NCI-H446 (cell line): ENCODE measurements at places on chromosomes 1 and 21.

DNA sequence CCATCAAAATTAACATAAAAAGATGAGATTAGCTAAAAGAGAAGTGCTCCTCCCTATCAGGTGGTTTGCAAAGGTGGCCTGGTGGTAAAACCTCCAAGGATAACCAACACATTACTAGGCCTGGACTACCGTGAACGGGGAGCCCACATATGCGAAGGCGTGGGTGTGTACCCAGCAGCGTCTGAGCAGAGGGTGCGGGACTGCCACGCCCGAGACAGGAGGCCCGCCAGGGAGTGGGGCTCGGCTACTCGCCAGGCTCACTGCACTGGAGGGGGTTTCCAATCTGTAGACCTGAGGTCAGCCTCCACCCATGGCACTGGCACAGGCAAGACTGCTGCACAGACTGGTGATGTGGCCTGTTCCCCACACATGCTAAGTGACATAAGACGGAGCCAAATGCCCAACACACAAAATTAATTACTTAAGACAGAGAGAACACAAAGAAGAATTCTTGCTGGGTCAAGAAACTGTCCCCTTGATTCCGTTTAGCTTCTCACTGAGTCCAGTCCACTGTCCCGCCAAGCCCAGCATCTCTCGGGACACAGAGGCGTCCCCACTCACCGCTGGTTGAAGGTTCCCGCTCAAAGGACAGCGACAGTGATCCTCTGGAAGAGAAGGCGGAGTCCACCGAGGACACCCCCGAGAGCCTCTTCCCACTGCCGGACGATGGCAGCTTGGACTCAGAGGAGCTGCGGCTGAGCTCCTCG lies 23.4 kb downstream of the RIPK4 start:
- DNase-seq = no peak

GRCh38 chr1:201418461-201418860 lies 3.1 kb downstream of the TNNI1 start:
- DNase-seq = no peak

GRCh38 chr1:41919764-41920397 lies 1.2 kb upstream of the HIVEP3 start:
- DNase-seq = no peak

DNA sequence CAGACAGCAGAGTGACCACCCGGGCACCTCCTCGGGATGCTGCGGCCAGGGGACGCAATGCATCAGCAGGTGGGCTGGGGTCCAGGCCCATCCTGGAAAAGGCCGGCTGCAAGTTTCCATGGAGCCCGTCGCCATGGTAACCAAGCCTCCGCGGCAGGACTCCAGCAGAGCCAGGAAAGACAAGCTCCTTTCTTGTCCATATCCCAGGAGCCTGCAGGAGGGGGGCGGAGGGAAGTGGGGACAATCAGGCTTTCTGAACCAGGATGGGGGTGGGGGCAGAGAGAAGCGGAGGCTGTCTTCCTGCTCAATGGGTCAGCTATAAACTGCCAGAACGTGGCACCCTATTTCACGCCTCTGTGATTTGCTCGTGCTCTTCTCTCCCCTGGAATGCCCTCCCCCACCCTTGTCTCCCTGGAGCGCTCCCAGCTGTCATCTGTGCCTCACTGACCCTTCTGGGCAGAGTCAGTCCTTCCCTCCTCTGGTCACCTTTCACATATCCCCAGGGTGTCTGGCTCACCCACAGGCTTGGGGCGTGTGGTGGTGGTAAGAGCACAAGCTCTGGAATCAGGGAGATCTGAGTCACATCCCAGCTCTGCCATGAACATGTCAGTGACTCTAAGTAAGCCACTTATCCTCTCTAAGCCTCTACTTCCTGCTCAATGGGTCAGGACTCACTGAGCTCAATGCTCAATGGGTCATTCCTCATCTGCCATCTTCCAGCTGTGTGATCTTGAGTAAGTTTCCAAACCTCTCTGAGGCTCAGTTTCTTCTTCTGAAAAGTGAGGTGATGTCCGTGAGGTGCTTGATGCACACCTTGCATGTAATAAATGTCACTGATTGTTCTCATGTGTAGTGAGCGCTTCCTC lies 58.9 kb upstream of the LAPTM5 start:
- DNase-seq = peak; percentile 39

DNA sequence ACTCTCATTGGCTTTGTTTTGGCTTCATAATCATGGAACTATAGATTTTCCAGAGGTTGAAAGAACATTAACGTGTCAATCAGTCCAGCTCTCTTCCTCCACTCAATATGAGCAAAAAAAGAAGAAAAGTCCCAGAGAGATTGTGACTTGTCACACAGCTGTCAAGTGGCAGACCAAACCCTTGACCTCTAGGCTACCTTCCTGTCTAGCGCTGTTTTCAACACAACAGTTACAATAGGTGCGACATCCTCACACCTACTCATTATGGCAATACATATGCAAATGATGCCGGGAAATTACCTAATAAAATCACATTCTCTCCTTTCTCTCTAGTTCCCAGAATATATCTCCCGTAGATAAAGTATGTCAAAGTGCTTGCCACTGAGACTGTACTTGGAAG lies 1.1 kb downstream of the WARS2 start:
- DNase-seq = no peak

- DNase-seq = no peak
Observed at GRCh38 chr1:20584890-20585289, 4.0 kb upstream of the CDA start.

- DNase-seq = no peak
Observed at GRCh38 chr21:25107708-25108107, 499.6 kb downstream of the MRPL39 start.

DNA sequence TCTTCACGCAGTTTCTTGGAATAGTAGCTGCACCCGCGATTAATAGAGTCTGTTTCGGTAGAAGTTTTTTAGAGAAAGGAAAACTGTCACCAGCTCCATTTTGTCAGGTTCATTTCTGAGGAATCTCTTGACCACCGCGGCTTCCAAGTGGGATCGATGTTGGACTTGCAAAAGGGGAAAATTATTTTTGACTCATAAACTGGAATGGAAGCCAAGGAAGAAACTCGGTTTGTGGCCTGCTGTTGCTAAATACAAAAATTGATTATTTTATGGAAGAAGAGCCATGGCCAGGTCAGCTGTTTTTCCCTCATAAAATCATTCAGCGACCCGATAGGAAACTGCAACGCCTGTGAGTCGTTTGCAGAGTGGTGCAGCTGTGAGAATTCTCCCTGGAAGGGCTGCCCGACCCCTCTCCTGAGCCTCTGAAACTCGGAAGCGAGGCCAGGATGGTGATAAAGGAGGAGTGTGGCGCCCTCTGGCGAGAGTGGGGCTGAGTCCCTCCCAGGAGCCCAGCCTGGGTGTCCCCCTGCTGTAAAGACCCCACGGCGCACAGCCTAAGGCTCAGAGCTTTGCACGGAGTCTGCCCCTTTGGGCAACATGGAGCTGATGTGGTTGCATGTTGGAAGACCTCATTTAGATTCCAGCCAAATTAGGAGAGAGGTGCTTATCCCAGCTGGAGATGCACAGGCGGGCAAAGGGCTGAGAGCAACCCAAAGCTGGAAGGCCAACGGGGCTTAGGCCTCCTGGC lies 83.6 kb upstream of the SLC25A33 start:
- peak; percentile 42 for DNase-seq

DNA sequence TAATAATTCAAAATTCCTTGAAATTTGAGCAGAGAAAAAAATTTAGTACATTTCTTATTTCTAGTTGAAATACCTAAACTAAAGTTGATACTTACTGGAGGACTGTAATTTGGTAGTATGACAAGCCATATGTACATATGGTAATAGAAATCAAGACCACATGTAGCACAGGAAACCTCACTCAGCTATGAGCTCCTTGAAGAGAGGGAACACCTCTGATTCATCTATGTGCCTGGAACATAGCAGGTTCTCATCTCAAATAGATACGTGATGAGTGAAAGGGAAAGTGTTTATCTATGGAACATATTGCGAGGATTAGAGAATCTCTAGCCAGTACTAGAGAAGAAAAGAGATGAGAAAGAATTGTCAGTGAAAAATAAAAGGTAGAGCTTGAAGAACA lies 47.9 kb upstream of the GNG4 start:
- DNase-seq = no peak

- DNase-seq = no peak
Observed at GRCh38 chr1:26023009-26023408, 1.4 kb downstream of the EXTL1 start.

DNA sequence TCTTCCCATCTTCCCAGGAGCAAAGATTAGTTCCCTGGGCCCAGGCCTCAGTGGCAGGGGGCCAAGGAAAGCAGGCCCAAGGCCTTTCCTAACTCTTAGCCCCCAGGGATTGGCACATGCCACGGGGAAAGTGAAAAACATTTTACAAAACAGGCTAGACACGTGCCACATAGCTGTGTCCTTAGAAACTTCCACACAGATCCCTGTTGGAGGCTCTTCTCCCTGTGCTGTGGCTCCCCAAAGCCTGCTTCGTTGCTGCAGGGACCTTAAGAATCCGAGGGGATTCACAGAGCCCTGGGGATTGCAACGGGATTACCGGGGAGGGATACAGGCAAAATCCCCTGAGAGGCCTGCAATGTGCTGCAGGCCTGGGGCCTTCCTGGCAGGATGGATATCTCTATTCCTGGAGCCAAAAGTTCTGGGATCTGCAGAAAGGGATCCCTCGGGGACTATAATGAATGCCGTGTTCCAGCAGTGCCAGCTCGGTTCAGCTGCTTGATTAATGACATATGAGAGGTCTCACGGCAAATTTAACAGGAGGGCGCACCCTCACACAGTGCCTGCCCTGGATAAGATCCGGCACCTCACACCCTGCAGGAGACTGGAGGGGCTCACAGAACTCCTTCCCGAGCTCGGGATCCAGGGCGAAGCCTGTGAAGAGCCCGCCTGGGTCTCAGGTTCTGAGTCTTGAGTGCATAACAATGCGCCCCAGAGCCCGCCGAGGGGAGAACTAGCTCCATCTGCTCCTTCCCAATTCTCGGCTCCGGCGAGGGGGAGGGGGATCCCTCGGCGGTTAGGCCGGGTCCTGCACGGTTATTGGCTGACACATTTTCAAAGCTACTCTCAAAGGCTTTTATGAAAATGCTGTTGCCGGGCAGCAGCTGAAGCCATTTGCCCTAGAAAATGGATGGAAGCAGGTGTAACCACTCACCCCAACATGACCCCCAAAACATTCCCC lies 15.3 kb upstream of the RGS8 start:
- peak; percentile 90 for DNase-seq

DNA sequence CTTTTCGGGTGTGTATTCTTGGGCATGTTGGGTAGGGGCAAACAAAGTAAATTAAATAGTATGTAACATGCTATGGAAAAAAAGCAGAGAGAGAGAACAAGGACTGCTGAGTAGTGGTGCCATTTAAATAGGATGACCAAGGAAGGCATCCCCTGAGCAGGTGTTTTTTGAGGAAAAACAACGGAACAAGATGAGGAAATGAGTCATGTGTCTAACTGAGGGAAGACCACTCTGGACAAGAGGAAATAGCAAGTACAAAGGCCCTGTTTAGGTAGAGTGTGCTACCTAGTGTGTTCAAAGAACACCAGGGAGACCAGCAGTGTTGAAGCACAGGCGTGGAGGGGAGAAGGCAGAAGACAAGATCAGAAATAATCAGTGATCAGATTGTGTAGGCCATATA lies 20.1 kb upstream of the GUCA2A start:
- DNase-seq = no peak

DNA sequence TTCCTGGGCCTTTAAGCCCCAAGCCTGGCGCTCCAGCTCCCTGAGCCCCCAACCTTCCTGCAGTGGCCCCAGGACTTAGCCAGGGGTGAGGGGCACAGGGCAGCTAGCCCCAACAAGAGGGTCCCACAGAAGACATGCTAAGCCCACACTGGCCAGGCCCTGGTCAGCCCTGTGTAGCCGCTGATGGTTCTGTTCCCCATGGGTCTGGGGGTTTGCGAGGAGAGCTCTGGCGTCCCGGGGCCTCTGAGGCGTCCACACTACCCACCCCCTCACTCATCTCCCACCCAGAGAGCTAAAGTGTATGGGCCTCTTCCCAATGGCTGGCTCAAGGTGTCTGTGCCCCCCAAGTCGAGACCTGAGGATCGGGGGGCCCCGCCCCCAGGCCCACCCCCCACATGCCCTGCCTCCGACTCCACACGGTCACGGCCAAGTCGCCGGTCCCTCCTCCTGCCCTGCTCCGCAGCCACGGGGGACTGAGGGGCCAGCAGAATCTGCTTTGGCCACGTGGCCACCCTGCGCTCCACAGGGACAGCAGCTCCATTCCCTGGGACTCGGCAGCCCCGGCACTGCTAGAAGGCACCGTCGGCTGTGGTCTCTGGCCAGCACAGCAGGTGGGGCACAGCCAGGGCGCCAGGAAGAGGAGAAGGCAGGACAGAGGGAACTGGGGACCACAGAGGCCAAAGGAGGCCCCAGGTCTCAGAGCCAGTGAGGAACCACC lies 7.8 kb downstream of the TNFRSF18 start:
- no peak for DNase-seq

- no peak for DNase-seq
Observed at GRCh38 chr1:206769304-206769731, 1.3 kb upstream of the IL19 start.

GRCh38 chr1:99887890-99888289 lies 37.7 kb downstream of the AGL start:
- DNase-seq = no peak

- DNase-seq = no peak
Observed at GRCh38 chr1:216034506-216034905, 388.7 kb downstream of the USH2A start.

- DNase-seq = no peak
Observed at GRCh38 chr1:75415187-75415586, 195.7 kb downstream of the SLC44A5 start.

- DNase-seq = no peak
Observed at GRCh38 chr1:18805925-18806849, 53.3 kb downstream of the TAS1R2 start.

GRCh38 chr1:197092491-197093023 lies 25.5 kb upstream of the F13B start:
- DNase-seq = no peak

DNA sequence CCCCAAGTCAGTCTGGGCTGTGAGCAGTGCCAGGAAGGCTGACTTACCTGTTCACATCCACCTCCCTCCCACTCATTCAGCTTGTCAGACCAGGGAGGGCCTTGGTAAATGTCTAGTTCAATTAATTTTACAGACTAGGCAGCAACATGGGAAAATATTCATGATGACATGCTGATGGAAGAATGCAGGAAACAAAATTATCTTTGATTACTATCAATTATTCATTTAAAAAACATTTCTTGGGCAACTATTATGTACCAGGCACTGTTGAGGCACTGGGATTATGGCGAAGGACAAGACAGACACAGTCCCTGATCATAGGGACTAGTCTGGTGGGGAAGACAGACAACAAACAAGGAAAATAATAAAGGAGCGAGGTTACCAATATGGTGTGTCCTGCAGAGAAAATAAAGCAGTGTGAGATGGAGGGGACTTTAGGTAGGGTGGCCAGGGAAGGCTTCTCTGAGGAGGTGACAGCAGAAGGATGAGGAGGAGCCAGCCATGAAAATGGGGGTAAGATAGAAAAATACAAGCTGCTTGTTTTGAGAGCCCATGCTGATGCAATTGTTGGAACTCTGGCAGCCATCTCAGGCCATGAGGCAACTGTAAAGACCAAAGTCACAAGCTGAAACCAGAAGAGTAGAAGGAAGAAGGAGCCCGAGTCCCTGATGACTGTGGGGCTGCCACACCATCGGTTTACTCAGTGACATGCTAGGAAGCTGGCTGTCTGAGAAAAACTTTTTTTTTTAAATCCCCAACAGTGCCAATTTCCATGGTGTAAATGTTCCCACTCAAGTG lies 14.0 kb downstream of the TRIM62 start:
- no peak for DNase-seq
